Astrocyte of the cerebellum (primary cell): ENCODE measurements at places on chromosomes 5 and 9.

- no peak for DNase-seq
These were observed 12.8 kb downstream of the C5orf63 start for GRCh38 chr5:127060470-127060985.

- DNase-seq: peak; percentile 79
These were observed 9.5 kb upstream of the NFIL3 start for GRCh38 chr9:91433180-91433579.

- DNase-seq: no peak
These were observed 252.2 kb downstream of the NR2F1-AS1 start for GRCh38 chr5:93328833-93329232.

DNA sequence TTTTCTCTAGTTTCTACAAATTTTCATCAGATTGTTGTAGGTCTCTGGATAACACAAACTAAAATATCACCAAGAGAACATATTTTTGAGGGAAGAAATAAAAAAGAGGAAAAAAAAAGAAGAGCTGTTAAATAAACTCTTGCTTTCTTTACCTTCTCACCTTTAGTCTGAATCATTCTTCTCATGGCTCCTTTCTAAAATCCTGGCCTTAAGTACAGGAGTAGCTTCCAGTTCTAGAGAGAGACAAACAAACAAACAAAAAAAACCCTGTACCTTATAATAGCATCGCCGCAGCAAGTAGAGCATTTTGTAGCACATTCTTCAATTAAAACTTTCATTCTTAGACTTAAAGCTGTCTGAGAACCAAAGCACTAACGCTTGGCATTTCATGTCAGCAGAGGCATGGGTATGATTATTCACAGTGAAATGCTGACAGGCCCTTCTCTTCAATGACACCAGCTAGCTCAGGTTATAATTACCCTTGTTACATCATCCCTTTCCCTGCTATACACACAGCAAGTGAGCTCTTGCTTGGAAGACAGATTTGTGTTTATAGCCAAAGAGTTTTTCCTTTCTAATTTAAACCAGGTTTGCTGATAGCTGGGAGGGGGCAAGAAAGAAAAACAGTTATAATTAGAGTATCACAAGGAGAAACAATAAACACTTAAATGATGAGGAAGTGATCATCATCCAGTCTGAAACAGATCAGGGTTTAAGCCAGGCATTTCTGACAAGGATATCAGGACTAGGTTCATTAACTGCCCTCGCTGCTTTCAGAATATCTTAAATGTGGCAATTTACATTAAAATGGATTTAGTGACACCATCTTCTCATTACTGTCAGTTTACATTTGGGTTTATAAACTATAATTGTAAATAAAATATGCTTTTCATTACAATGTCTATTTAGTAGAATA, 510.9 kb upstream of the ZNF608 start:
- DNase-seq: no peak

DNA sequence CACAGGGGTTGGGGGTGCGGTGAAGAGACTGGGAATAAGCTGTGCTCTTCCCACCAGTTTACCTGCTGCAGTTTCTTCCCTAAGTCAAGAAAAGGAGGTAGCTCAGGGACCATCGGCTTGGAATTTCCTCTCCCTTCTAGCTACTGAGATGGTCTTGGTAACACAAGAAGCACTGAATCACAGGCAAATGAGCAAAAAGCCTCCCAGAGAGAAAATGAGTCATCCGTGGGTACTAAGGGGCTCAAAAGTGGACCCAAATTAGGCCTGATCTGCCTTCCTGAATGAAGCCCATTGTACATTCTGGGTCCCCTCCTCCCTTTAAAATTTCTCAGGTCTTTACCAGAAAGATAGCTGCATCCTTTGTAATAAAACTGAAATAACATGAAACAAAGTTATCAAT, 49.9 kb downstream of the PTPN3 start:
- no peak for DNase-seq

- no peak for DNase-seq
These were observed 133.7 kb upstream of the PPP1R26 start for GRCh38 chr9:135345775-135346433.

- DNase-seq: peak; percentile 16
These were observed 586 bp downstream of the TXN start for GRCh38 chr9:110255463-110256379.

- DNase-seq: no peak
These were observed 463.2 kb upstream of the ZNF608 start for GRCh38 chr5:125209650-125210049.

GRCh38 chr5:109506556-109506955, 96.8 kb upstream of the PJA2 start:
- DNase-seq: no peak

- no peak for DNase-seq
These were observed 629.2 kb downstream of the BNC2 start for GRCh38 chr9:16241231-16241630.

GRCh38 chr9:35510383-35510753, 20.5 kb downstream of the RUSC2 start:
- no peak for DNase-seq

DNA sequence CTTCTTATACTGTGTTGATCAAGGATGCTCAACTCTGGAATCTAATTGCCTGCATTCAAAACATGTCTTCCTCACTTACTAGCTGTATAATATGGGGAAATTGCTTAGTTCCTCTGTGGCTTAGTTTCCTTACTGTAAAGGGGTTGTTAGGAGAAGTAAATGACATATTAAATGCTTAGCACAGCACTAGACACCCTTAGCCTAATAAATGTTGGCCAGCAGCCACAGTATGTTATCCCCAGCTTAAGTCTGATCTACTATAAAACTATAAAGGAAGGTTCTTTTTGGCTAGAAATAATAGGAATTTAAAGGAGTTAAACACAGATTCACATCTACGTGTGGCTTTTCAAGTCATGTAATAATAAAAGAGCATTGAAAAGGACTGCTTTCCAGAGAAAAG, 232.4 kb downstream of the PCSK1 start:
- DNase-seq: no peak

GRCh38 chr5:159341145-159341544, 10.9 kb upstream of the IL12B start:
- DNase-seq: no peak

GRCh38 chr9:135888766-135889394, 18.5 kb downstream of the CAMSAP1 start:
- no peak for DNase-seq

DNA sequence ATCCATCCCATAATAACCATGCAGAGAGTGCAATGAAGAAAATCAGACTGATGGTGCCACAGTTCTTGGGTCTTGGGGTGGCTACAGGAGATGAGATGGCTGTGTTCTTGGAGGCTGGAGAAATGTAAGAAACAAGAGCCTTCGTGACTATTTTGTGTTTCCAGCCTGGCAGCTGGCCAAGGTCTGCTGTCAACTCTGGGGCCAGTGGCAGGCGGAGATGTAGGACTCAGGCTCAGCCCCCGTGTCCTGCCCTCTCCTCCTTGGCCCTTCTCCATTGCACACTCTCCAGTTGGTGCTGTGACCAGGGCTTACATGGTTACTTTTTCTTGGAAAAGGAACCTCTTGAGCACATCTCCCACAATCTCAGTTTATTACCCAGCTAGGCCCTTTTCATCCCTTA, 235.4 kb downstream of the DMRT2 start:
- no peak for DNase-seq

DNA sequence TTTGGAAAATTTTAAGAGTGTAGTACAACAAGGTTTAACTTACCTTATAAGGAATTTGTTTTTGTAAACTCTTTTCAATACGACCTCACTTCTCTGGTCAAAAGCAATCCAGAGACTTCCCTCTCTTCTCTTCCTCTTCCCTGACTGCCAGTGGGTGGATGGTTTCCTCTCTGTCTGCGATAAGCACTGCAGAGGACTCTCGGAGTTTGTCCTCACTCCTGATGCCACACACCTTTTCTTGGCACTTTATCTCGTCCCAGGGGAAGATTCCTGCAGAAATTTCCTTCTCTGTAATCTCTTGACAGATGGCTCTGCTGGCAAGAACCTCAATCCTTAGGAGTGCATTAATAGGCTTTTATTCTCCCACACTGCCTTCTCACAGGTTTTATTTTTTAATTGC, 641.6 kb downstream of the NR2F1-AS1 start:
- no peak for DNase-seq

DNA sequence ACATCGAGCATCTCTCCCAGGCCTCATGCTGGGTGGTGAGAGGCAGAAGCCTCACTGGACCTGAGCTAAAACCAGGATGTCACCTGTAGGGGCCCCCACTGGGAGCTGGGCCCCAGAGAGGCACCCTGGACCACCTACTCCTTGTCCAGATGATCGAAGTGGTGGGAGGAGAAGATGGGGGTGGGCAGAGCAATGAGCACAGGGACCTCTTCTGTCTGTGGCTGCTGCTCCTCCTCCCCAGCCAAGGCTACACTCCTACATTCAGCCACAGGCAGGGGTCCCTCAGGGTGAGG, 227.5 kb downstream of the CACNA1B start:
- DNase-seq: no peak

- DNase-seq: no peak
These were observed 212.9 kb downstream of the MARCHF11 start for GRCh38 chr5:15966651-15967050.

- DNase-seq: no peak
These were observed 19.2 kb downstream of the SH3TC2 start for GRCh38 chr5:149043641-149044040.

GRCh38 chr5:140827704-140828361, at the start of gene PCDHA6:
Gene PCDHA6 (plus strand): TSS chr5:140827960. CDS start chr5:140828092, 132 bp downstream.
- DNase-seq: no peak

GRCh38 chr9:132283863-132284262, 70.9 kb downstream of the SETX start:
- DNase-seq: no peak

DNA sequence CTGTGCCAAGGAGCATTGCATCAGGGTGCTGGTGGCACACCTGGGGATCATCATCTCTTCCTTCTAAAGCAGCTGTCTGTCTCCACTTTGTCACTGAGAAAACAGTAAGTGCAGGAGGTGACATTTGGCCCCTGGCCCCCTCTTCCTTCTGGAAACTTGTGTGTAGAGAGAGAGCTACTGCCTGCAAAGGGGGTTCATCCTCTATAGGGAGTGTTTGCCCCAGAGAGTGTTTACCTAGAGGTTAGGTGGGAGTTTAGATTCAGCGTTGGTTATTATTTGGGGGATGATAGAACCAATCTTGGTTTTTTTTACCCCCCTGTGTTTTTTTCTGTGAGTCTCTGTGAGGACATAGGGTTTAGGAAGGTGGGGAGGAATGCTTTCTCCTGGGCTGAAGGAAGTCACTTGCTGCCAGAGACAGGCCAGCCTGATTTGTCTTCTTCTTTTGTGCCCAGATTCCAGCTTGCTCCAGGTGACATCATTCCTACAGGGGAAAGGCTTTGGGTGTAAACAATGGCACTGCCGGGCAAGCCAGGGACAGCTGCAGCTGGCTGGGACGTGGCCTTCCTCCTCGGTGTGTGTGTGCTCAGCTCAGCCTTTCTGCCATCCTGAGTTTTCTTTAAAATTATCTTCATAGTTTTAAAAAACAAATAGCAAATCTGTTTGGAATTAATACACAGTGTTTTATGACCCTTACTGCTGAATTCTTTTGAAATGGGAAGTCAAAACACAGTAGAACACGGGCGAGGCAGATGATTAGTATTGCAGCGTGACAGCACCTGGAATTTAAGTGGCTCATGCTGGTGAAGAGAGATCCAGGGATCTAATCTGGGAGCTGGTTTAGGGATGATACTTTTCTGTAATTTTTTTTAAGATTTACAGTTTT, 24.5 kb downstream of the PRRC2B start:
- no peak for DNase-seq

- no peak for DNase-seq
These were observed 115.1 kb upstream of the DAP start for GRCh38 chr5:10876006-10876744.

GRCh38 chr9:98942906-98943681, 613 bp upstream of the COL15A1 start:
- DNase-seq: no peak

DNA sequence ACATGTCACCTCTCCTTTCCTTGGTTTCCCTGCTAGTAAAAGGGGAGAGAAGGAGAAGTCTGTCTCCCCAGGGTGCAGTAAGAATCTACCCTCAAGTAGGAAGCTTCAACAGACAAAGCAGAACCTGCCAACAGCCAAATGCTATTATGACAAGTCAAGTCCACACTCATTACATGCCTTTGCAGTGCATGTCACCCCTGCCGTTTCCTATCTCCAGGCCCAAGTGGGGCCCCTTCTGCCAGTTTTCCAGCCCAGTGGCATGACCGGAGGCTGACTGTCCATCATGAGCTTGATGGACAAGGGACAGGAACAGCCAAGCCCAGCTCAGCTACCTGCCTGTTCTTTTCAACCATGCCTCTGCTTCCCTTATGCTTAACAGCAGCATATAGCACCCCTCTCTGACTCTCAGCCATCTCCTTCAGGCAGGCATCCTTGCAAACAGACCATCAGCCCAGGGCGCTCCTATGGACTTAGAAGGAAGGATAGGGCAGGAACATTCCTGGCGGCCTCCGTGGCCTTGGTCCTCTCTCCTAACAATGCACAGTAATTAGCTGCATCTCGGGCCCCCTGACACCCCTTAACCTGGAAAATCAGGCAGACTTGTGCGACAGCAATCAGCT, 107.2 kb upstream of the RAD23B start:
- no peak for DNase-seq

DNA sequence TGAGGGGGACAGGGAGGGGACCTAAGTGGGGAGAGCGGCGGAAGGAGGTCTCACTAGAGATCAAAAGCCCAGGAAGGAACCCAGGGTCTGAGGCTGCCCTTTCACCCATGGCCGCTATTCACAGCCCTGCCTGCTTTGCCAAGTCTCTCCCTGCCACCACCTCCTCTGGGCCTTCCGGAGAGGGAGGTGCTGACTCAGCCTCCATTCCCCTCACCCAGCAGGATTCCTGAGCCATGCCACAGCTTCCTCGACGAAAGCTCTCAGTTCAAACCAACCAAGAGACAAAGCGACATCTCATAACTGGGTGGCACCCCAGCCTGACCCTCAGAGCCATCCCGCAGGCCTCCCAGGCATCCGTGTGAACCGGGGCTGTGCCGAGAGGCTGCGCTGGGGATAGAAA, 36.7 kb downstream of the PAX5 start:
- no peak for DNase-seq

DNA sequence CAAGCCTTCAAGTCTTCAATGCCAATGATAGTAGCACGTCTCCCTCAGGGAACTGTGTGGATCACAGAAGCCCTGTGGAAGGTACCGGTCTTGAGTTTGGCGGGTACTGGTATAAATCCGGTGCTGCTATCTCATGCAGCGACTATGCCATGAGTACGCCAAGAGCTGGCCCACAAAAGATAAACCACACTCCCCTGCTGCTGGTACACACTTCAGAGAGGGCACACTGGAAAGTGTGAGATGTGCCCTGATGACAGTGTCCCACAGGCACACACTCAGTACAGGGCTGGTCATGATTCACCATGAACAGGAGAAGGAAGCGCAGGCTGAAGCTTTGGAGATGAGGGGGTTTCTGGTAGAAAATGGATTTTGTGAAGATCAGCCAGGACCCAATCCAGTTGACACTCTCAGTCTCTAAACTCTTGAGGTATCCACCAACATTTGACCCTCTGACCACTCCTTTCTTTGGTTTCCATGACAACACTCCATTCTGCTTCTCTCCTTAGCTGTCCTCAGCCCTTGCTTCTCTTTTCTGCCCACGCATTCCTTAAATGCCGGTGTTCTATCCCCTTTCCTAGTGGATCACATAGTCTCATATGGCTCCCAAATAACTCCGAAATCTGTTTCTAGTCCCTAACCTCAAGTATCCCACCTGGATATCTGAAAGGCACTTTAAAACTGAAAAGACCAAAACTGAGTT, 5.1 kb downstream of the AMACR start:
- DNase-seq: no peak
